ENCODE measurements at places on chromosomes 3 and 15.

GRCh38 chr3:29141197-29141917 lies 139.5 kb upstream of the RBMS3 start:
- no peak overlapping the region for H3K4me3 ChIP-seq
- DNase-seq = no peak
- H3K4me1 ChIP-seq = peaks cover 22% of the 10 kb centered on the region
- H3K36me3 ChIP-seq = no peaks in the 10 kb centered on the region

DNA sequence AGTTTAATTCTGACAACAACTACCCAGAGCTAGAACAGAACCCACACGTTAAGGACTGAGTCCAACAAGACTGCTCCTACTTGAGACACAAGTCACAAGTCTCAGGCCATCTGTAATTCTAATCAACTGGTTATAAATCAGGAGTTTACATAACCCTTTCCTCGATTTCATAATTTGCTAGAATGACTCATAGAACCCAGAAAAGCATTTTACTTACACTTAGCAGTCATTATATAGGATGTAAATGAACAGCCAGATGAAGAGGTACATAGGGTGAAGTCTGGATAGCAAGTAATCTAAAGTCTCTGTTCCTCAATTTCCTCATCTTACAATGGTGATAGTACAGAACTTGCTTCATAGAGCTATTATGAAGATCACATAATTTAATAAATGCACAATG lies 1018.2 kb downstream of the DIPK2A start:
- H3K4me3 ChIP-seq = no peak overlapping the region
- H3K27ac ChIP-seq = no peak overlapping the region
- no peak for DNase-seq
- no peaks in the 10 kb centered on the region for H3K36me3 ChIP-seq

GRCh38 chr15:26838742-26839460 lies 28.0 kb upstream of the GABRA5 start:
- peaks cover 16% of the 10 kb centered on the region for H3K27me3 ChIP-seq
- DNase-seq = peak; percentile 36
- H3K36me3 ChIP-seq = peaks cover 4% of the 10 kb centered on the region
- H3K4me1 ChIP-seq = peaks cover 13% of the 10 kb centered on the region
- peak overlapping the region; percentile 50 for H3K4me3 ChIP-seq

GRCh38 chr3:150828261-150828660 lies 65.3 kb upstream of the SIAH2 start:
- H3K27me3 ChIP-seq = peaks cover 8% of the 10 kb centered on the region
- no peak for DNase-seq
- H3K27ac ChIP-seq = no peak overlapping the region
- no peaks in the 10 kb centered on the region for H3K36me3 ChIP-seq
- H3K4me1 ChIP-seq = peaks cover 60% of the 10 kb centered on the region
- no peak overlapping the region for H3K4me3 ChIP-seq

DNA sequence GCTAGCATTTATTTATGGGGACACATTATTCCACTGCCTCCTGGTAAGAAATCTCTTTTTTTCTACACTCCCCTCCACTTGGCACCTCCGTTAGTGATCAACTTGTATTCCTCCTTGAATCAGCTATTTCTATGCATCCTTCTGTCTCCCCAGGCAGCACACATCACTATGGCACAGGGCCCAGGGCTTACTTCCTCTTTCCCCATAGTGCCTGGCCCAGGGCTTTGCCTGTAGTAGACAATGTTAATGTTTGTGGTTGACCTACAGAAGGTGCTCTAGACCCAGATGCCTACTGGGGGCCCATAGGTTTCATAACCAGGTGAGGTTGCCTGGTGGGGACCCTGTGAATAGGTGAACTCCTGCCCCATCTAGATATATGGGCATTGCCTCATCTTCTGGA lies 44.9 kb downstream of the EPHB1 start:
- H3K27ac ChIP-seq = no peak overlapping the region
- DNase-seq = no peak
- H3K27me3 ChIP-seq = no peaks in the 10 kb centered on the region
- H3K4me3 ChIP-seq = no peak overlapping the region
- no peaks in the 10 kb centered on the region for H3K4me1 ChIP-seq
- H3K36me3 ChIP-seq = peaks cover 9% of the 10 kb centered on the region

- no peak overlapping the region for H3K27ac ChIP-seq
- H3K36me3 ChIP-seq = no peaks in the 10 kb centered on the region
- no peaks in the 10 kb centered on the region for H3K4me1 ChIP-seq
- H3K4me3 ChIP-seq = no peak overlapping the region
Observed at GRCh38 chr15:39312984-39313383, 267.9 kb upstream of the THBS1 start.

GRCh38 chr3:141441381-141442364 lies 45.2 kb upstream of the RASA2 start:
- DNase-seq = peak; percentile 55
- H3K4me3 ChIP-seq = no peak overlapping the region
- no peak overlapping the region for H3K27ac ChIP-seq
- peaks cover 4% of the 10 kb centered on the region for H3K27me3 ChIP-seq

- peaks cover 17% of the 10 kb centered on the region for H3K27me3 ChIP-seq
- H3K27ac ChIP-seq = peak overlapping the region; percentile 65
- H3K36me3 ChIP-seq = no peaks in the 10 kb centered on the region
Observed at GRCh38 chr3:12758025-12758781, 856 bp downstream of the TMEM40 start.

DNA sequence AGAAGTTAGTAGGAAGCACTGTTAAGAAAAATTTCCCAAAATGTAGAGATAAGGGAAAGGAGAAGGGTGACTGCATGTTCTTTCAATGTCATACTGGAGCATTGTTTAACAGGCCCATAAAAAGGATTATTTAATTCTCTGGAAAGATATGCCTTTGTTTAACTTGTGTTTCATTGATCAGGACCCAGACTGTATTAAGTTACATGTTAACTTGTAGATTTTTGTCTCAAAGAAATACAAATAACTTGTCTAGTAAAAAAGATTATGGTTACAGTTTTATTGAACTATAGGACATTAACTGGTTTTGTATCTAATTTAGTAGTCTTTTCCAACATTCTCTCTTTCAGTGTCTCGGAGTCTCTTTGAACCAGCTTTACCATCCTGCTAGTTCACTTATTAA lies 49.7 kb upstream of the LMOD3 start:
- peaks cover 68% of the 10 kb centered on the region for H3K36me3 ChIP-seq
- no peak overlapping the region for H3K27ac ChIP-seq
- no peak for DNase-seq
- no peak overlapping the region for H3K4me3 ChIP-seq

GRCh38 chr3:125651244-125651643 lies 55.9 kb upstream of the OSBPL11 start:
- peak overlapping the region; percentile 22 for H3K27ac ChIP-seq
- DNase-seq = no peak
- peaks cover 6% of the 10 kb centered on the region for H3K27me3 ChIP-seq
- H3K36me3 ChIP-seq = no peaks in the 10 kb centered on the region

DNA sequence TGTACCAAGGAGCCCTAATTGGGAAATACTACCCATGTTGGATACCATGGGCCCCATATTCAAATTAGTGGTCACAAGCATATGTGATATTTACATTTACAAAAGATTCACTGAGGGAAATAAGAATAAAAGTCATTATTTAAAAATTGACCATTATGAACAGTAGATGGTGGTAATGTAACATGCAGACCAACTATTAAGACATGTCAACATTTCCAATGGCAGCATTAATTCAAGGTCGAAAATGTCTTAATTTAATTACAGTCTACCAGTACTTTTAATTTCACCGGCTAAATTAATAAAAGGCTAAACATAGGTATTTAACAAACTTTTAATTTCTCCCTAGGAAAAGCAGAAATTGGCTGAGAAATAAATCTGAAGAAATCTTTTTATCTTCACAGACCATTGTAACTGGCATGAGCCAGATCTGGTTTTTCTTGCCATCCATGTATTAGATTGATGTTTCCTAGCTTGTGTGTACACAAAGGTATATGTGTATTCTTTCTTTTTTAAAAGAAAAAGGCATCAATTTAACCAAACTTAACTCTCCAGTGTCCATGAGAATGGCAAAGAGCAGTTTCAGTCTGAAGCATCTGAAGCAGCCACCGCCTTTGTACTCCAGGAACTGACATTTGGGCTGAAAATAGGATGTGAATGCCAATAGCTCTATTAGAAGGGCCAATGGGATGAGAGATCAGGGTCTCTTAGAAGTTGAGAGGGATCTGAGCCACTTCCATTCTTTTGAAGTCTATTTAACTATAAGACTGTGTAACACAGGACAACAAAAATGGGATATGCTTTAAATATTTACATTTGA lies 26.6 kb downstream of the NEK11 start:
- peaks cover 6% of the 10 kb centered on the region for H3K27me3 ChIP-seq
- no peak overlapping the region for H3K27ac ChIP-seq
- H3K4me1 ChIP-seq = no peaks in the 10 kb centered on the region
- no peak for DNase-seq

GRCh38 chr3:13377021-13377420 lies 43.1 kb downstream of the NUP210 start:
- peaks cover 8% of the 10 kb centered on the region for H3K4me1 ChIP-seq
- H3K4me3 ChIP-seq = no peak overlapping the region
- H3K27ac ChIP-seq = no peak overlapping the region
- H3K36me3 ChIP-seq = peaks cover 12% of the 10 kb centered on the region

GRCh38 chr3:46296826-46297225 lies 54.6 kb downstream of the CCR3 start:
- DNase-seq = no peak
- H3K36me3 ChIP-seq = no peaks in the 10 kb centered on the region
- no peak overlapping the region for H3K27ac ChIP-seq
- H3K4me3 ChIP-seq = no peak overlapping the region
